ENCODE measurements at places on chromosomes 11 and 22.

DNA sequence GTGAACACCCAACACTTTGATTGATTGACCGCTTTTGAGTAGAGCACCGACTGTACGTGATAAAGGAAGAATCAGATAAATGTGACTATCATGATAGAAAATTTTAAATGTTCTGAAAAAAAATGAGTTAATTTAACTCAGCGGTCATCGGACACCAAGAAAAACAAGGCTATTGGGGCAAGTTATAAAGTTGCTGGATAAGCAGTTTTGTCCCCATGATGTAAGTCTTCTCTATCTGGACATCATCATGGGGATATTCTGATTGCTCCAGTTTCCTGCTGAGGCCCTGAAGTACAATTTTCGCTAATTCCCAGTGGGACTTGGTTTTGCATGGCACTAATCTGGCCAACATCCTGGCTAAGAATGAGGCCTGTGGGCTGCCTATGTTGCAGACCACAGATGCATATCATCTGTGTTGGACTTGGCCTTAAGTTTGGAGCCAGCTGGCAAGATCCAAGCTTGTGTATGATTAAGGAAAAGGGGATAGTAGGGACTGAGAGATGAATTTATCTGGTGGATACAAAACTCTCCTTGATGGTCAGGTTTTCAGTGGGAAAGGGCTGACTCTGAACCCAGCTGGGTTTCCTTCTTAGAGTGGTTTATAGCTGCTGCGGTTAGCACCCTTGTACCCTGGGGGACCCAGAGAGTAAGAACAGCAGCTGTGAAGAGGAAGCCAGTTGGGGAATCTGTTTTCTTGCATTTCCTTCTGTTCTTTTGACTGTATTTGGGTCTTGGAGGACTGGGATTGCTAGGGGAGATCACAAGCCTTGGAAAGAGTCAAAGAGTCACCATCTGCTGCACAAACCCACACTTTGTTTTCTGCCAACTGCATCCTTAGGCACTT lies 118.3 kb downstream of the SEZ6L start:
- DNase-seq, result no peak

DNA sequence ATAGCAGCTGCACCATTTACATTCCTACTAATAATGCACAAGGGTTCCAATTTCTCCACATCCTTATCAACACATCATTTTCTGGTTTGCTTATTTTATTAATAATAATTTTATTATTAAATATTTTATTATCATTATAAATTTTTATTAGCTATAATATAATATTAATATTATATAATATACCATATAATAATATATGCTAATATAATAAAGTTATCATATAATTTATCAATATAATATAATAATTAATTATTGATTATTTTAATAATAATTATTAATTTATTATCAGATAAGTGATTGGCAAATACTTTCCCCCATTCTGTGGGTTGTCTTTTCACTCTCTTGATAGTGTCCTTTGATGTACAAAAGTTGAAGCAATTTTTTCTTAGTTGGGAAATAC lies 27.7 kb downstream of the OR2AT4 start:
- DNase-seq, result no peak

DNA sequence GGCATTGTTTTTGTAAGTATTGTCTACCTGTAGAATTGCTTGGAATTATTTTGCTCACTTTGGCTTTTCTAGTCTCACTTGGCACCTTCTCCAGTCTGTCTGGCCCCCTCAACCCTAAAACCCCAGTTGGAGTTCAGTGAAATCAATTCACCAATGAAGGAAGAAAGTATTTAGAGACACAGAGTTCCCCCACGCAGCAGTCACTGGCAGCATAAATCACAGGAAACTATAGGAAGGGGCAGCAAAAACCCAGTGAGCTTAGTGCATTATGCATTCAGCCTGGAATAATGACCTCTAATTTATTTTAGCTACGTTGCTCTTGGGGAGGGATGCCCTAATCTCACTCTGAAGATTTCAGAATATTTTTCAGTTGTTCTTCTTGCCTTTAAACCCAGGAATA lies 204.7 kb upstream of the BLID start:
- DNase-seq, result no peak

- DNase-seq, result no peak
These were observed 590.5 kb downstream of the ETS1 start for GRCh38 chr11:127996825-127997224.

- DNase-seq, result peak; percentile 60
These were observed 1.1 kb upstream of the ATG16L2 start for GRCh38 chr11:72812967-72813739.

DNA sequence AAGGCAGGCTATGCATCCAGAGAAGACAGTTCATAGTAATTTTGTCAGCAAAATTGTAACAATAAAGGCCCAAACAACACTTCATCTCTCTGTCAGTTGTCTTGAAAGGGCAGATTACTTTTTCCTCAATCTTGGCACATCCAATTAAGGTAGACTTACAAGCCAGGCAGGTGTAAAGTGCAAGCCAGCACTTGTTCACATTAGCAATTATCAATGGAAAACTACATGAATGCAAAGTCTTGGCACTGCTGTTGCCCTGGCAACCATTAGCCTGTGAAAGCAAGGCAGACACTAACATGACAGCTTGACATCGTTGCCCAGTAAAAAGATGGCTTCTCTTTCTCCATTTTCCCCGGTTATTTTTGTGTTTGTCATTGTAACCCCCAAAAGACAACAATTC lies 677.2 kb upstream of the TENM4 start:
- no peak for DNase-seq

DNA sequence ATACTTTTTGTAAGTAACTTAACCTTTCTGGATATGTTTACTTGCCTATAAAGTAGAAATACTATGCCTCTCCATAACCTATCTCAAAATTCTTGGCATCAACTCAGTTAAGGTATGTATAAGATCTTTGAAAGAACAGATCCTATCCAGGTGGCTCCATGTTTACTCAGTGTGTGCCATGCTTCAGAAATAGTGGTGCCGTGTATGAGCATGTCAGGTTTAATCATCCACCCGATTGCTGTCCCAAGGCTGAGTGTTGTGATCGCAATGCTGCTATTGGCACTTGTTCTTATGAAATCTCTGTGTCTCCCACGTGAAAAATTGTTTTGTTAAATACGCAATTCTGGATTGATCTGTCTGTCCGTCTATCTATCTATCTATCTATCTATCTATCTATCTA lies 85.9 kb upstream of the SNX19 start:
- DNase-seq, result no peak

DNA sequence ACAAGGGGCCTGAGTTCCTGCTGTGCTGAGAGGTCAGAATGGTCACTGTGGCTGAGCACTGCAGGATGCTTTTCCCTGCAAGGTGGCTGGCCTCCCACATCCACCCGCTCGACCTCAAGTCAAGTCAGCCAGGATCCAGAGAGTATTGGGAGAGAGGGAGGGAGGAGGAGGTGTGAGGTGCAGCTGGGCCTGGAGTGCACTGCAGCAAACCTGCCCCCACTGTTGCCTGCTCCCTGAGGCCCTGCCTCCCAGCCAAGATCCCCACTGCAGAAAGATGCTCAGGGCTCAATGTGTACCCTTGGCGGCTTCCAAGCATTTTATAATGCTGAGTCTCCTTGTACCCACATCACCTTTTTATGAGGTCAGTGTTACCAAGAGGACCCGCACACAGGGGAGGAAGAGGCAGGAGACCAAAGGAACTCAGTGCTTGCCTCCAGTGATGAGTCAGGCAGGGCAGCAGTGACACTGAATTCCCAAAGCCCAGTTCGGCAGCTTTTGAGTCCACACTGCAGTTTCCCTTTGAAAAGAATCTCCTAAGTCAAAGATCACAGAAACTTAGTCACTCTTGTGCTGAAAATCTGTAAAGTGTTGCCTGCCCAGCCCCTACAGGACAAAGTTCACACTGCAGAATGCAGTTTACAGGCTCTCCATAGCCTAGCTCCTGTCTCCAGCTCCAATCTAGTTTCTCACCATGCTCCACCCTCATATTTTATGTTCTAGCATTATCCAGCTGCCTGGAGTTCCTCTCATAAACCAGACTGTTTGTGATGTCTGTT lies 3.1 kb downstream of the ENDOD1 start:
- DNase-seq, result peak; percentile 8

DNA sequence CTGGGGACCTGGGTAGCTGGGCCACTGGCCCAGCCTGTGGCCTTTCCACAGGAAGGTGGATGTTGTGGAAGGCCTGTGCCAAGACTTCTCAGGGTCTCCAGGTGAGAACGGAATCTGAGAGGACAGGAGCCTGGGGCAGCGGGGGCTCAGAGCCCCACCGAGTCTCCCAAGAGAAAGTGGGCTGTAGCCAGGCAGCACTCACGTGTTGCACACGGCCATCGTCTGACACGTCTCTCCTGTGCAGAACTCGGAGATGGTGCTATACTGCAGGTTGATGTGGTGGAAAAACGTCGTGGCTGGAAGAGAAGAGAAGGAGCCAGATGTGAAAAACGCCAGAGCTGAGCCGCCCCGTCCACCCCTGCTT lies 6.4 kb downstream of the MOB2 start:
- no peak for DNase-seq

DNA sequence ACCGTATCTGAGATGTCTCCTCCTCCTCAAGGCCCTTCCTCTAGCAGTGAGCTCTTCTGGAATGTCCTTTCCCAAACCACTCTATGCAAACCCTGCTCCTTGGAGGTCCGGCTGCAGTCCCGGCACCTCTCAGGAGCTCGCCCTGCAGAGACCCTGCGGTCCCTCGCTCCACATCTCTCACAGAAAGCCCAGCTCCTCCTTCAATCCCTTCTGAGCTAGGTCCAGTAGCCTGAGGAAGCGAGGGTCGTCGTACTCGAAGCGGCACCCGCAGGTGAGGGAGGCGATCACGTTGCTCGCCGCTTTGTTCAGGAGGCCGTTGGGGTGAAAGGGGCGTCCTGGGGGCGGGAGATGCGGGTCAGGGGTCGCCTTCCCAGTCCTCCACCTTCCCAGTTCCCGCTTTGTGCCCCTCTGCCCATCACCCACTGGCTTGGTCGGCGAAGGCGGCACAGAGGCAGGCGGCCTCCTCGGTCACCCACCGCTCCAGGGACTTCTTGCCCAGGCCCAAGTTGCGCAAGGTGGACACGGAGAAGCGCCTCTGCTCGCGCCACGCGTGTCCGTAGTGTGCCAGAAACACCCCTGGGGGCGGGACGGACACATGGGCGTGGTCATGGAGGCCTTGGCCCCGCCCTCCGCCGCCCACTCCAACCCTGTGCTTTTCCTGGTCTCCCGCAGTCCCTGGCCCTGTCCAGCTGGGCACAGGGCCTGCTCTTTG lies 21.5 kb upstream of the CYP2D6 start:
- DNase-seq, result no peak

DNA sequence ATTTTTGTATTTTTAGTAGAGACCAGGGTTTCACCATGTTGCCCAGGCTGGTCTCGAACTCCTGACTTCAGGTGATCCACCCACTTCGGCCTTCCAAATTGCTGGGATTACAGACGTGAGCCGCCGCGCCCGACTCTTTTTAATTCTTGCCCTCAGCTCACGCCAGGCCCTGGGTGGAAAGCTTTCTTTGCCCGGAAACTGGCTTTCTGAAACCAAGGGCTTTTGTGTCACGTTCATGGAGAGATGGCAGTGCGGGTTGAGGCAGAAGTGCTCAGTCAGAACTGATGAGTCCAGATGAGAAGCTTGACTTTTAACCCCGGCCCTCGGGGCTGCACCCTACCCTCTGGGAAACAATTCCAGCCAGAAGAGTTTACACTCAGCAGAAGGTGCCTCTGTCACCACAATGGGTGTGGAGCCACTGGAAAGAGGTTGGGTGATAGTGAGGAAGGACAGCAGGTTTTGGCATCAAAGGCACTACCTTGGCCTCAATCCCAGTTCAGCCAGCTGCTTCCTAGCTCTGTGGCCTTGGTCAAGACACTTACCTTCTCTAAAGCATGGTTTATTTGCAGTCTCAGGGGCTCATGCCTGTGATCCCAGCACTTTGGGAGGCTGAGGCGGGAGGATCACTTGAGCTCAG lies 890 bp upstream of the ARFGAP3 start:
- no peak for DNase-seq

DNA sequence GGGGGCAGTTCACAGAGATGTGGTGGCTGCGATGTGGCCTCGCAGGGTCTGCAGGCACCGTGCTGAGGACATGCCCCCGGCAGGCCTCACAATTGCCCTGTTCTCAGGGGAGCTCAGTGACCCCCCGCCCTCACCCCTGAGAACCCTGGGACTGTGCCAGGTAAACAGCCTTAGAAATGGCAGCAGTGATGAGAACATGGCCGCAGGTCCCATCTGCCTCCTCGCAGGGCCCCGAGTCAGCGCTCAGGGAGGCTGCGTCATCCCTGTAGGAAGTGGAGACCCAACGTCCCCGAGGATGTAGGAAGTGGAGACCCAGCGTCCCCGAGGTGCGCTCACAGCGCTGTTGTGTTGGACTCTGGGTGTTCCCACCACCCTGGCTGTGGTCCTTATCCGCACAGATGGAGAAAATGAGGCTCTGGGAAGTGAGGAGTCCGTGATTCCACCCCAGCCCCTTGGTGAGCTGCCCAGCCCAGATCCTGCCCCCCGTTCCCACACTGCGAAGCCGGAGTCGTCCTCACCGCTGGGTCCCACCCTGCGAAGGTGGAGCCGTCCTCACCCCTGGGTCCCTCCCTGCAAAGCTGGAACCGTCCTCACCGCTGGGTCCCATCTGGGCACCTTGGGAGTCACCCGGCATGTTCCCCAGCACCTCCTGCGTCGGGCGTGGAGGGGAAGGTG lies 1086.8 kb downstream of the BRD1 start:
- no peak for DNase-seq

GRCh38 chr11:26578998-26579661 lies 7.1 kb upstream of the MUC15 start:
- DNase-seq, result no peak

DNA sequence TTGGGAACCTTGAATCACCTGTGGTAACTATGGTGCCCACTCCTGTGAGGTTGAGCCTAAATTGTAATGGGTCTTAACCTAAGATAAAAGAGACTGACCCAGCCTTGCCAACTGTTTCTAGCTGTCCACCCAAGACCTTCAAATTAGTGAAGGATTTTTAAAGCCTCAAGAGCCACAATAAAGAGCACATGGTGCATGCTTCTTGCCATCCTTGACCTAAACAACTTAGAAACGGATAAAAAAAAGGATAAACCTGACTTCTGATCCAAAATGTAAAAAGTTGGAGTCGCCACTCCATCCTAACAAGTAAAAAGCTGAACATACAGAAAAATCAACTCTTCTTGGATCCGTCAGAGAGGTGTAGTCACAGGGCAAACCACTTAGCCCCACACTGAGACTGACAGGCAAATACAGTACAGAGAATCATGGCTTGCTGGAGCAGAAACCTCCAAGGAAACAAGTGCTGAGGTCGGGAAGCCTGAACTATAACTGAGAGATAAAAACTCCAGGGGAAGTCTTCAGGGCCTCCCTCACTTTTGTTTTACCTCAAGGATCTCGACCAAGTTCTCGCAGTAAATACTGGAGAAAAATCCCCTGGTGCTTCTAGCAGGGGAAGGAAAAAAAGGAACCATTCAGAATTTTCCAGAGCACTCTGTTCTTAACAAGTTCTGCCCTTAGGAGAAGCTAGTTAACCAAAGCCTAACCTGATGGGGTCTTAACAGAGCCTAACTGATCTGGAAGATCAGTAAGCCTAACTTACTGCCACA lies 16.3 kb downstream of the ENTHD1 start:
- no peak for DNase-seq

- no peak for DNase-seq
These were observed 7.1 kb upstream of the ADORA2A start for GRCh38 chr22:24420072-24420976.

All from stimulated activated CD4-positive, alpha-beta T cell treated with anti-CD3 and anti-CD28 coated beads, Interleukin-4, amount 100 ng/mL, for 4 hours (primary cell).